ENCODE measurements at places on chromosomes 13 and 19.

DNA sequence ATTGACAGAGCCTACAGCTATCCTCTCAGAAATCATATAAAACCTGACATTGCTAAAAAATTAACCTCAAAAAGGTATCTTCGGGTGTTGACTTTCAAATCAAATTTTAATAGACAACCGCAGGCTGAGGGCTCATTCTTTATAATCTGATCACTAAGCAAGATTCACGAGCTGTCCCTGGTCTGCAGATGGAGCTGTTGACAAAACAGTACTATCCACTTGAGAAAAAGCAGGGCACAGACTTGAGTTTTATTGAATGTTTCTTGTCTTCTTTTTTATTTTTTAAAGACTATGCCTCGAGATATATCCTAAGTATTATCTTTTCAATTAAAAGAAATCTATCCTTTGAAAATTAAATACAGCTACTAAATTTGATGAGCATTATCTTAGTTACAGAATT lies 540.5 kb downstream of the PCDH9 start:
- DNase-seq, result no peak

DNA sequence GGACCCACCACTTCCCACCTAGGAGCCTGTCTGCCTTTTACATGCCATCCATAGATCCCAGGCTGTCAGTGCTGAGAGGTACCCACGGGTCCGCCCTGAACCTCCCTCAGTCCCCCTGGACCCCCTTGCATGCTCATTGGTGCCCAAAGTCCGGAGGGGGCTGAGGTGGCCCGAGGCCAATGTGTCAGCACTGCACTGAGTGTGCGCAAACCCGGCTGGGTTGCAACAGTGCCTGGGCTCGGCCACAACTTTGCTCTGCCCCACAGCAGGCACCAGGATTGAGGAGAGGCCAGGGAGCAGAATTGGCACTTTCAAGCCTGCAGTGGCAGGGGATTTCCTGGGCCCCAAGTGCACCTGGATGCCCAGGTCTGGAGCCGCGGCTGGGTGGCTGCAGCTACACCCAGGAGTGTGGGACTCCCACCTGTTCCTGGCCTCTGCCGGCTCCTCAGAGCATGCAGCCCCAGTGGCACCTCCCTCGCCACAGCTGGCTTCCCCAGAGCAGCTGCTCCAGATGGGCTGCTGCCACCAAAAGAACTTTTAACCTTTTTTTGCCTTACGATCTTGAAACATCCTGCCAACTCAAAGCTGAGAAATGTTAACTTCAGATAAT lies 837.0 kb downstream of the SLITRK6 start:
- DNase-seq, result no peak

- DNase-seq, result no peak
Observed at GRCh38 chr19:55552206-55552605, 6.9 kb upstream of the SBK3 start.

DNA sequence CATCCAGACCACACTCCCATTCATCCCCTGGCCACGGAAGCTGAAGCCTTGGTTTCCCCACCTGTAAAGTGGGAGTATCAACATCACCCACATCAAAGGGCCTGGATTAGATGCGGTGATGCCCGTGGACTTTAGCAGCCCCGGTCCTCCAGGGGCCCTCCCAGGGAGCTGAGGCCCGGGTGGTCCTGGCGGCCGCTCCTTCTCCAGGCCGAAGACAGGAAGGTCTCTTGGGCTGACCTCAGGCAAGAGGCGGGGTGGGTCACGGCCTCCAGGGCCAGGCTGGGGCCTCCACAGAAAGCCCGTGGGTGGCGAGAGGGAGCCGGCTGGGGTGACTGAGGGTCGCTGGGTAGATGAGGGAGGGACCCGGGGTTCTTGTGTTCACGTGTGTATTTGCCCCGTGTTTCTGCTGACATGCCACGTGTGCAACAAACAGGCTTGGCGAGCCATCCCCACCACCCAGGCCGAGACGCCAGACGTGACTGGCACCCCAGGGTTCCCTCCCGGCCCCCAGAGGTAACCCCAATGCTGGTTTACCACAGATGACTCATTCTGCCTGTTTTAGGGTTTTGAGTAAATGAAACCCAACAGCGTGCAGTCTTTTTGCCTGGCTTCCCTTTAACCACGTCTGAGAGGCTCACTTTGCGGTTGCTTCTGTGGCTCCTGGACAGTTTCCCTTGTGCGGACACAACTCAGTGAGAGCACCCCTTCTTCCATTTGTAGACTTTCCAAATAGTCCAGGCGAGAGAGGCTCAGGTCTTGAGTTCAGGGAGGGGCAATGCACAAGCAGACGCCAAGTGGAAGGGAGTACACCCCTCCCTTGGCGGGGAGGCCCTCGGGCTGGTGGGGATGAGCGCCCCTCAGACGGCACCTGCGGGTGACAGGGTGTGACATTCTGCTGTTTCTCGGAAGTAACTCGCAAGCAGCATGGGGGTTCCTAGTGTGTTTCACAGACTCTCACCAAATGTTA lies 42.9 kb downstream of the C13orf46 start:
- DNase-seq, result no peak

DNA sequence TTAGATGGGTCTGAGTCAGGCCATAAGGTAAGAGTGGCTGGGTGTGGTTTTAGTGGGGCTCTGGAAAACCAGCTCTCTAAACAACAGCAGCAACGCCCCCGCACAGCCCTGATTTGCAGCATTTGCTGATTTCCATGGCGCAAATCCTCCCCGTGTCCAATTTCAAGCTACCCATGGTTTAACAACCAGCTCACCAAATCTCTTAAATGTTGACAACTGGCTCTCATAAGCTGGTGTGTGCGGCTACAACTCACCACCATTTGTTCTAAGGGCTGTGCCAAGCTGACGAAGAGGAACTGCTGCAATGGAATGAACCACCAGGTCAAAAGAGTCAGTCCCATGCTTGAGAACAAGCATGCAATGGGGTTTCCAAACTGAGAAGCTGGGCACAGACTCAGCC lies 22.9 kb downstream of the PARP4 start:
- no peak for DNase-seq

DNA sequence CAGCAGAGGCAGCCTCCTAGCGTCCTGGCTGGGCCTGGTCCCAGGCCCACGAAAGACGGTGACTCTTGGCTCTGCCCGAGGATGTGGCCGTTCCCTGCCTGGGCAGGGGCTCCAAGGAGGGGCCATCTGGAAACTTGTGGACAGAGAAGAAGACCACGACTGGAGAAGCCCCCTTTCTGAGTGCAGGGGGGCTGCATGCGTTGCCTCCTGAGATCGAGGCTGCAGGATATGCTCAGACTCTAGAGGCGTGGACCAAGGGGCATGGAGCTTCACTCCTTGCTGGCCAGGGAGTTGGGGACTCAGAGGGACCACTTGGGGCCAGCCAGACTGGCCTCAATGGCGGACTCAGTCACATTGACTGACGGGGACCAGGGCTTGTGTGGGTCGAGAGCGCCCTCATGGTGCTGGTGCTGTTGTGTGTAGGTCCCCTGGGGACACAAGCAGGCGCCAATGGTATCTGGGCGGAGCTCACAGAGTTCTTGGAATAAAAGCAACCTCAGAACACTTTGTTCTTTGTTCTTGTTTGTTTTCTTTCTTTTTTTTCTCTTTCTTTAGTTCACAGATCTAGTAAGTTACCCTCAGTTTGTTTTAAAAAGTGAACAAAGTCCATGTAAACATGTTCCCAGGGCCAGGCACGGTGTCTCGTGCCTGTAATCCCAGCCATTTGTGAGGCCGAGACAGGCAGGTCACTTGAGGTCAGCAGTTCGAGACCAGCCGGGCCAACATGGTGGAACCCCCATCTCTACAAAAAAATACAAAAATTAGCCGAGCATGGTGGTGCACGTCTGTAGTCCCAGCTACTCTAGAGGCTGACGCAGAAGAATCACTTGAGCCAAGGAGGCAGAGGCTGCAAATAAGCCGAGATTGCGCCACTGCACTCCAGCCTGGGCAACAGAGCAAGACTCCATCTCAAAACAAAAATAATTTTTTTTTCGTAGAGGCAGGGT lies 10.2 kb downstream of the ANGPTL4 start:
- DNase-seq, result no peak

DNA sequence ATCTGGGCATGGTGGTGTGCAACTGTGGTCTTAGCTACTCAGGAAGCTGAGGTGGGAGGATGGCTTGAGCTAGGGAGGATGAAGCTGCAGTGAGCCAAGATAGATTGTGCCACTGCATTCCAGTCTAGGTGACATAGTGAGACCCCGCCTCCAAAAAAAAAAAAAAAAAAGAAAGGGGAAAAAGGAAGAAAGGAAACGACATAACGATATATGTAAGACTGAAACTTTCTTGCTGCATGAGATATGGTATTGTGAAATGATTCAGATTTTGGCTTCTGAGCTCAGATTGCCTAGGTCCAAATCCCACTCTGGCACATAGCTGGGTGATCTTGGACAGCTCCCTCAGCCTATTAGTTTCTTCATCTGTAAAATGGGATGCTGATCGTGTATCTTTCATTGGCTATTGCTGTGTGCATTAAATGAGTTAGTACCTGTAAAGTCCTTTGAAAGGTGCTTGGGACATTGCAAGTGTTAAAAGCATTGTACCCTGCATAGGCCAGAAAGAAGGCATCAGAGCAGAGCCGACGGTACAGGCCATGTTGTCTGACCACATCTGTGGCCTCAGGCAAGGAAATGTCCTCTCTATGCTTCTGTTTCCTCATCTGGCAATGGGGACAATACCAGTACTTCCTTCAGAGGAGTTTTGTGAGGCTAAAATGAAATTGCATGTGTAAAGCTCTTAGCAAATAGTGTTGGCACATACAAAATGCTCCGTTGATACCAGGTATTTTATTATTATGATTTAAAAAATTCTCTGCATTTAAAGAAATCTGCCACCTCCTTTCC lies 32.6 kb upstream of the SLC46A3 start:
- no peak for DNase-seq

- DNase-seq, result no peak
Observed at GRCh38 chr13:78779608-78780007, 120.7 kb upstream of the OBI1 start.

- DNase-seq, result no peak
Observed at GRCh38 chr19:28794301-28794700, 418.6 kb downstream of the UQCRFS1 start.

DNA sequence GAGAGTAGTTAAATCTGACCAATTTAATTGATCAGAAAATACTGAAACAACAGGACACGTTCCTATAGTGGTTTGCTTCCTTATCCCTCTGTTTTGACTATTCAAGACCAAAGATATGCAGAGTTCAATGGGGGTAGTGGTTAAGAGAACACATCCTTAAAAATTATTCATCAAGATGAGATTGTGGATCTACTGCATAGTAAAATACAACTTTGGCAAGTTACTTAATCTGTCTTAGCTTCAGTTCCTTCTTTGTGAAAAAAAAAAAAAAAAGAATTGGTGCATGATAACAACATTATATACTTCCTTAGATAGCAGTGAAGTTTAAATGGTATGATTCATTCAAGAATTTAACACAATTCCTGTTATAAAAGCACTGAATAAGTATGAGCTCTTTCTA lies 552.1 kb downstream of the DCT start:
- no peak for DNase-seq
